Fibroblast of mammary gland (primary cell): ENCODE measurements at places on chromosomes 3 and 15.

- no peak for DNase-seq
These were observed 519 bp downstream of the ASB7 start for GRCh38 chr15:100602823-100603393.

- no peak for DNase-seq
These were observed 272.0 kb downstream of the RORA start for GRCh38 chr15:60957111-60957510.

DNA sequence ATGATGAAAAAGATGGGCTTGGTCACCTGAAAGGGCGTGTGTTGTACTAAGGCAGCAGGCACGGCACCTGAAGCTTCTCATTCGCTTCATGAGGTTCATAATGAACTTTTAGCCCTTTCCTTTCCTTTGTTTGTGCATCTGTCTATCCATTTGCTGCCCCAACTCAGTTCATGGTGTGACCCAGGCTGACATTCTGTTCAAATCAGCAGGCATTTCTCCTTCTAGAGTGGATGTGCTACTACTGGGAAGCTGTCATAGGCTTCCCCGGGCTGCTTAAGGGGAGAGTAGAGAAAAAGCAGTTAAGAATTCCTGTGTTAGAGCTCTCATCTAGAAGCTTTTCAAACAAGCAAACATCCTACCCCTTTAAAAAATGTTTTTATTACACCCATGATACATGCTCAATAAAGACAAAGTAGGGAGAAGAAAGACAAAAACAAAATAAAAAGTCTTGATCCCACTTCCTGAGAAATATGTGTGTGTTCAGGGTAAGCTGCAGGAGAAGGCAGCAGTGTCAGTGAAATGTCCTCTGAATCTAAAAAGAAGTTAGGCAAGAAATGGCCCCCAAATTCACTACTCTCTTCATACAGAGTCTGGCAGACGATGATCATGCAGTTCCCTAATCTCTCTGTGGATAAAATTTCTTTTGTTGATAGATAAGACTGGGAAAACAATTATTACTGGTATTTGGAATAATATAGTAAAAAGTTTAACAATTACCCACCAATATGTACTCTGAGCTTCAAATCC lies 136.9 kb upstream of the PFN2 start:
- peak; percentile 12 for DNase-seq

DNA sequence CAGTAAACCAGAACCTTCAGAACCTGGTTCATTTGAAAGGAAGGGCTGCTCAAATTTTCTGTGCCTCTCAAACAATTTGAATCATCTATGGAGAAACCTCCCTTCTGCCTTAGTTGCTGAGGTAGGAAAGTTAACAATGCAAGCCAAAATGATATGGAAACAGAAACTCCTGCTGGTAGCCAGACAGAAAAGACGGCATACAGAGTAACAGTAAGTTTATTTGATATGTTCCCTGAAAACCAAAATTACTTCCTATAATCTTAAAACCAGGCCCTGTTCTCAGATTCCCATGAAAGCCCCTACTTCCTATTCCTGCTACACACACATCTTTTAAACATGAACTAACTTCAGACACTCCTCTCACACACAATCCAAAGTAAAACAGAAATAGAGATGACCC lies 86.2 kb downstream of the TBC1D5 start:
- DNase-seq, result no peak

- DNase-seq, result peak; percentile 94
These were observed 67.1 kb downstream of the ATP8B4 start for GRCh38 chr15:50051811-50052419.

DNA sequence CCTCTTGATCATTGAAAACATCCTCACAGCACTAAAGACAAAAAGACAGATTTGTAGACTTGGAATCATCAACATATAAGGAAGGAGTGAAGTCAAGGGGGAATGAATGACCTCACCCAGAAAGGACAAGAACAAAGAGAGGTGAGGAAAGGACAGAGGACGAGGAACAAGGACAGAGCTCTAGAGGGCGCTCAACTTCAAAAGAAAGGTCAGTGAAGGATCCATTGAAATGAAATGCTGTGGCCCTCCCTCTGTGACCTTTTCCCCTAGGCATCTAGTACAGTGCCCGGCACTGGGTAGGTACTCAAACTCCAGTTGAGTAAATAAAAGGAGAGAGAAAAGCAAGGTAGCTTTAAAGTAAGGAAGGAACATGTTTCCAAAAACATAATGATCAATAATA lies 2.6 kb downstream of the ATP8B4 start:
- DNase-seq, result peak; percentile 76

DNA sequence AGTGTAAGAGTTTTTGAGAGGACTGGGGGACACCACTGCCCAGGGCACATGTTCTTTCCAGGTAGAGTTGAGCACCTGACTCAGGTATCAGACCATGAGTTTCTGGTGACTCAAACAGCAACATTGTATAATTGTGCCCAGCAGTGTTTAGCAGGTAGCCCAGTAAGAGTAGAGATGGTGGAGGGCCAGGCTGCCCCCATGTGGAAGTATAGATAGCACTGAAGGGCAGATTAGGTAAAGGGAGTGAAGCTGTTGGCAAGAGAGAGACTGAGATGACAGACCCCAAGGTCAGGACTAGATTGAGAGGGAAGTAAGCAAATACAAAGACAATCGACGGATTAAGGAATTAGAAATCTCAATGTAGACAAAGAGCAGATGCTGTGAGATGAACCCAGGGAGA lies 74.6 kb downstream of the TRIM42 start:
- DNase-seq, result no peak

- no peak for DNase-seq
These were observed 6.4 kb upstream of the EXOG start for GRCh38 chr3:38489766-38490165.

- DNase-seq, result no peak
These were observed 415.6 kb downstream of the OXSM start for GRCh38 chr3:26205475-26205874.
